ENCODE measurements at places on chromosomes 1 and 21. TPM values are rescaled to one million over a fixed set of nuclear protein-coding genes. Genes with fewer than 3 reads are reported as not detected.

Gene CSF3R
- total RNA-seq, result not detected

Gene CFAP57
- total RNA-seq, result 0.16 TPM

- peak; percentile 64 for DNase-seq
Measured at GRCh38 chr1:225911191-225912130, 12.6 kb downstream of the PYCR2 start.

- no peak for DNase-seq
Measured at GRCh38 chr1:31428436-31429221, 15.6 kb downstream of the SERINC2 start.

- no peak for DNase-seq
Measured at GRCh38 chr1:174150499-174150898, 8.8 kb upstream of the RABGAP1L start.

DNA sequence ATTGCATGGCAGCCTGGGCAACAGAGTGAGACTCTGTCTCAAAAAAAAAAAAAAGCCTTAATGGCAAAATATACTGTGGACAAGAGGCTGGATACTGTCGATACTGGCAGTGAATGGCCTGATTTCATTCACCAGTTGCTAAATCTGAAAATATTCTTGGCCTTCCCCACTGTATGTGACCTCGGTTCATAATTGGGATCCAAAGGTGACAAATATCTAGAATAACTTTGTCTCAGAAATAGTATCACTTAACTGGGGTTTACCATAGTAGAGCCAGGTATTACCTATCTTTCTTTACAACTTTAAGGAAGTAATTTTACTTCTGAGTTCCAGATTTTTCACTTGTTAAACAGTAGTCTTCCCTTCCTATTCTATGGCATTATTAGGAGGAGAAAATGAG lies 8.4 kb downstream of the MTF2 start:
- no peak for DNase-seq

DNA sequence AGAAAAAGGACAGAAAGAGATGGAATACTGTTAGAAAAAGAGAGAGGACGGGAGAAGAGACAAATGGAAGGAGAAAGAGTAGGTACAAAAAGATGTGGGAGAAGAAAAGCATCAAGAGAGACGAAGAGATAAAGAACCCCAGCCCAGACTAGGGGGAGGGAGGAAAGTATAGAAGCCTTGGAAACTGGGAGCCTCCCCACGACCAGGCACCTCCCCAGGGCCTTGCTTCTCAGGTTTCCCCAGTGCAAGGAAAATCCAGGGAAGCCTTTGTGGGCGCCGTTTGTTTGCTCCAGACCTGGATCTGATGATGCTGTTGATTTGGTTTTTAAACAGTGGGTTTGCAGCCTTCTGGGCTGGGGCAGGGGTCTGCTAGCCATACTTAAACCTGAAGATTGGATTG lies 15.2 kb upstream of the ALX3 start:
- no peak for DNase-seq

DNA sequence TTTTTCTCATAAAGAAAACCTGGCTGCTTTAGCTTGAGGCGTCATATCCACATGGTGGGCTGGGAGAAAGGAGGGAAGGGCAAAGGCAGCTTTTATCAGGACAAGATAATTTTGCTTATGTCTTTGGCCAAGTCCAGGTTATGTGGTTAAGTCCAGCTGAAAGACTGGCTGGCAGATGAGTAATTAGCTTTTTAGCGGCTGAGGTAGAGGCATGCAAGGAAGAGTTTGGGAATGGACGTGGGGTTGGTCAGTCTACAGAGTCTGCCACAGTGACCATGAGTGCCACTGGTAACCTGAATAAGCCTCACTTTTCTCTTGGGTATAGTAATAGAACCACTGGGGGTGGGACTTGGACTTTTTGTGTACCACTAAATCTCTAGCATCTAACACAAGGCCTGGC lies 39.8 kb downstream of the NEK7 start:
- no peak for DNase-seq

- peak; percentile 79 for DNase-seq
Measured at GRCh38 chr1:154998818-154999570, 3.6 kb upstream of the ZBTB7B start.

DNA sequence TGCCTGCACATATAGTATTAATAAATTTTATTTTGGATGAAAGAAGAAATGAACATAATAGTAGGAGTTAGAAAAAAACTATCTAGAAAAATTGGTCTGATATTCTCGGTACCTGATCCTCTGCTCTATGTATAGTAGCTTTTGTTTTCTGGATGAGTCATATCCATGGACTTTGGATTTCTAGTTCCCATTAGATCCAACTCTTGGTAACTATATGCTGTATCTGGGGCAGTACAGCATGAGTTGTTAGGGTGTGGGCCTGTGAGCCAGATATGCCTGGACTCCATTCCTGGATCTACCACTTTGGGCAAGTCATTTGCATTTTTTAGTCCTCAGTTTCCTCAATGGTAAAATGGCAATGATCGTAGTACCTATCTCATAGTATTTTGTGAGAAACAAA lies 372.2 kb upstream of the PKN2 start:
- DNase-seq, result no peak

Gene LMX1A
- not detected for total RNA-seq
